Iris pigment epithelial cell (primary cell): ENCODE measurements at places on chromosomes 12 and 14.

GRCh38 chr12:29396774-29397173, 15.8 kb upstream of the ERGIC2 start:
- DNase-seq: peak; percentile 63

DNA sequence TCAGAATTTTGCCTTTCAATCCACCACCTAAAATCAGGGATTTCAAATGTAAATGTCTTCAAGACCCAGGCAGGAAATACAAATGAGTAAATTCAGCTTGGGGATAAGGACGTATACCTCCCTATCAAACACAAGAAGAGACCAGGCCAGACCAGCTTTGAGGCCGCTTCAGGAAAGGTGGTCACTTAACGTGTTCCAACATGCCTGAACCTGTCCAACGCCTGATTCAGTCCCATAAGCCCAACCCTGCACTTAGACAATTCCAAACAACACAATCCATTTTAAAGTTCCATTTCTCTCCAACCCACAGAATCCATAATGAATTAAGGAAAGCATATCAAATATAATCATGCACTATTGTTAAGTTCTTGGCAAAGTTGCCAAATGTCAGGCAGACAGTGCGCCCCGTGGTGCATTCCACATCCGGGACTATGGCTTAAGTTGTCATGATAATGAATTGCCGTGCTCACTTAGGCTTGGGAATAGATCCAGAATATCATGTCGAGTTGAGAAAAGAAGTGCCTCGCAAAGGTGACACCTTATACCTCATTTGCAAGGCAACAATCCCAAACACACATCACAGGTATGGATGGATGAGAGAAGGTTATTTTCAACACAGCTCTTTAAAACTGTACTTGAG, 35.5 kb downstream of the CCDC60 start:
- no peak for DNase-seq

DNA sequence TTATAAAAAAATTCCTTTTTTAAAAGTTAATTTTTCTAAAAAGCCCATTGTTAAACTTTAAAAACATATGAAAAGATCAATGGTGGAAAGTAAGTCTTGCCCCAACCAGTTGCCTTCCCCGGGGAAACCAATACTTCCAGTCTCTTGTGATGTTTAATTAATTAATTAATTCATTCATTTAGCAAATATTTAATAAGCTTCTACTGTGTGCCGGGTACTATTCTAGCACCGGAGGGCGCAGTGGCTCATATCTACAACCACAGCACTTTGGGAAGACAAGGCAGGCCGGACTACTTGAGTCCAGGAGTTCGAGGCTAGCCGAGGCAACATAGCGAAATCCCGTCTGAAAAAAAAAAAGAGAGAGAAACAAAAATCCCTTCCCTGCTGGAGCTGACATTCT, 87.4 kb downstream of the HECTD4 start:
- DNase-seq: peak; percentile 39

DNA sequence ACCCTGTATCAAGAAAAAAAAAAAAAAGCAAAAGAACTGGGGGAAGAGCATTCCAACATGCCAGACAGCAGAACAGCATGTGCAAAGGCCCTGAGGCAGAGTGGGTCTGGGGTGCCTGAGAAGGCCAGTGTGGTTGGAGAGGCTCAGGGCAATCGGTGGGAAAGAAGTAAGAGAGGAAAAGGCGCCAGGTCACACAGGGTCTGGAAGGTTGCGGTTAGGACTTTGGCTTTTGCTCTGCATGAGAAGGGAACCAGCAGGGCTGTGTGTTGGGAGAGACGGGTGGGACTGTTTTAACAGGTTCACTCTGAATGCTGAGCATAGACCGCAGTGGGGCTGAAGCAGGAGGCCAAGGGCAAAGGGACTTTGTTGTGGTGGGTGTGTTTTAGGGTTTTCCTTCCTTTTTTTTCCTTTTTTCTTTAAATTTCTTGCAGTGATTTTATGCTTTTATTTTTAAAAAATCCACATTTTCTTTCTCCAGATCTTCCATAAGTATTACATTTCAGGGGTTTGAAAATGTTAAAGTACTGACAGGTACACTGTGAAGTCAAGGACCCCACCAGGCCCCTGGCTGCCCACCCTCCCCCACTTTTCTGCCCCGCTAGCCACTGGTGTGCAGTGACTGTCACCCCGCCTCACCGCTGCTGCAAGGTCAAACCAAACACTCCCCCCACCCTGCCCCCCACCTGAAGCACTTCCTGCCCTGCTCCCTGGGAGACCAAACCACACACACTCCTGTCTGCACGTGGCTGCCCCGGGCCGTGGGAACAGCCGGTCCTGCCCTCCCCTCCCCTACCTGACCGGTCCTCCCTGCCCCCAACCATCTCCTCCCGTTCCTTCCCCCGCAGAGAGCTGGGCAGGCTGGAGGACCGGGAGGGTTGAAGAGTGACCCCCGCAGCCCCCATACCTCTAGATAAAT, 30.0 kb downstream of the DTX1 start:
- peak; percentile 7 for DNase-seq

DNA sequence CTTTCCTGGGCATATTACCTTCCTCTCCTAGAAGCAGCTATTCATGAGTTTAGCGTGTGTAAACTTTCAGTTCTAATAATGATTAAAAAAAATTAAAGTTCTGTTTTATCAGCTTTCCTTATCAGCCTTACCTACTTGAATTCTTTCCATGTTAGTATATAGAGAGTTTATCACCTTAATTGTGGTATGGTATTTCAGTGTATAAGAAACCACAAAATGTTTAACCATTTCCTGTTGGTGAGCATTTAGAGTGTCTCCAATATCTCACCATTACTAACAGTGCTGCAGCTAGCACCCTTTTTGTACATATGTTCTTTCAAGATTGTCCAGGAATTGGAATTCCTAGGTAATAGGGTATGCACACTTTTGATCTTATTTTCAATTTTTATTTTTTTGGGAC, 89.5 kb downstream of the FBXO33 start:
- DNase-seq: no peak

DNA sequence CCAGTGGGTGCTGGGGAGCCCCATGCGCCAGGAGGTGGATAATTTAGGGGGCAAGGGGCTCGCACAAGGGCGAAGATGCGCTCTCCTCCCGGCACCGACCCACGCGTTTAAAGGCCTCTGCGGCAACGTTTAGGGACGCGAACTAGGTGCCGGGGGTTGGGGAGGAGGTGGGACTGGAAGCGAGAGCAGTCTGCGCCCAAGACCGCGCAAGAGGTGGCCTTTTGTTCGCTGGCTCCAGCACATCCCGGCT, 1.3 kb downstream of the SLC38A1 start:
- no peak for DNase-seq

GRCh38 chr12:47838286-47838931, 18.7 kb upstream of the HDAC7 start:
- no peak for DNase-seq

DNA sequence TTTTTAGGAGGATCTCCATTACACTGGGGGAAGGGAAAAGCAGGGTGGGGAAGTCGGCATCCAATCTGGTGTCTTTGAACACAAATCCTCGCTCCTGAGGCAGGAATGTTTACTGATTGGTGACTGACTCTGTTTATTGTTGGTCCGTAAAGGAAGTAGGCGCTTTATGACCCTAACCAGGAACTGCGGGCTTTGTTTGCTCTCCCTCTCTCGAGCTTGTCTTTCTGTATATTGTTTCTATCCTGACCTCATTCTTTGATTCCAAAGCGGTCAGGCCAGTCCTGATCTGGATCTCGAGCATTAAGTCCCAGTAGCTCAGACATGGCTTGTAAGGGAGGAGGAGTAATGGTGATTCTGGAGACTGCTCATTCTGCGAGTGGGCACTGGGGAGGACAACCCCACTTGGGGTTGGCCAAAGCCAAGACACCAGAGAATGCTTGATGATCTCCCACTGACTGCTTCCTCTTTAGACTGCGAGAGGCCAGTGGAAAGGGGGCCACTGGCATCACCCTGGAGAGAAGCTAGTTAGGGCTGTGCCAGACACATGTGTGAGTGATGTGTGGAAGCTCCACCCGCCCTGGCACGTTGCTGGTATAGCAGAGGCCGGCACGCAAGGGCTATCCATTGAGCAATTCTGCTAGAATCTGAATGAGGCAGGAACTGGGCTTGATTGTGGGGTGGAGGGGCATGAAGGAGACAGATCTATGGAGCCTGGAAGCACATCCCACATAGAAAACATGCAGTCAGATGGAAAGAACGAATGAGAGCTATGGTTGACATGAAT, 194.6 kb downstream of the PAX9 start:
- no peak for DNase-seq

DNA sequence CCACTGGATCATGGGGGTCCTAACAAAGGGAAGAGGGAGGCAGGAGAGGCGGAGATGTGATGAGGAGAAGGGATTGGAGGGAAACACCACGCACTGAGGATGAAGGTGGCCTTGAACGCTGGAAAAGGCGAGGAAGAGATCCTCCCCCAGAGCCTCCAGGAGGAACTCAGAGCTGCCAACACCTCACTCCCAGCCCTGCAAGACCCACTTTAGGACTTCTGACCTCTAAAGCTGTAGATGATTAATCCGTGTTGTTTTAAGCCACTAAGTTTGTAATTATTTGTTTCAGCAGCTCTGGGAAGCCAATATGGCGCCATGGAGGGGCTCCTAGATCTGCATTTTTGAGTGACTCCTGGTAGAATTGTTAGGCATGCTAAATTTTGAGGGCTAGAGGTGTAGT, 74.6 kb upstream of the CEP83 start:
- DNase-seq: no peak

DNA sequence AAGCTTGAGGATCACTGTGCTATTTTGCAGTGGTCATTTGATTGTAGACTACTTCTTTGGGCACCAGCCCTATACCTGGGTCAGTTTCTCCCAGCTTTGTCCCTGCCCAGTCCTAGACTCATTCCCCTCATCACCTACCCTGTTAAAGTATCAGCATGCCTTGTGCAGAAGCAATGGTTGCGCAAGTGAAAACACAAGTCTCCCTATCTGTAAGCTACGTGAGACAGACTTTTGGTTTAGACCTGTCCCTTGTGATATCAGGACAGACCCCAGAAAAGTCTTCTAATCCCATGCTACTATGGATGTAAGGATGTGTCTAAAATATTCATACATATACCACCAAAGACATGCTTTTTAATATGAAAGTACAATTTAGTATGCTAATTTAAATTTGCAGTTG, 88.8 kb upstream of the ATP2B1 start:
- no peak for DNase-seq

DNA sequence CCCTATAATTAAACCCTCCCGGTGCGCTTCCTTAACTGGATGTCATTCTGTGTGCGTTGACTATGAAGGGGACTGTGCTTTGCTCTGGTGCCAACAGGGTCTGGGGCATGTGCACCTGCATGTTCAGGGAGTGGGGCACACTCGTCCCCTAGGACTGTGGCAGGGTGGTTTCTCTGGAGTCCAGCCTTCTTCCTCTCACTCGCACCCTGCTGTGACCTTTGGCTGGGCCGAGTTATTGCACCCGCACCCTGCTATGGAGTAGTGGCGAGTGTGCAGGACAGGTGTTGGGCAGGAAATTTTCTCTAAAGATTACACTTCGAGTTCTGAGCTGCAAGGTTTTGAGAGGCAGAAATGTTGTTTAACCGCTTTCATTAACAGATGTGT, 138.9 kb downstream of the PLXNC1 start:
- no peak for DNase-seq

- DNase-seq: no peak
Observed at GRCh38 chr14:100129161-100129589, 30.3 kb downstream of the DEGS2 start.

- no peak for DNase-seq
Observed at GRCh38 chr12:131032082-131032750, 78.5 kb downstream of the ADGRD1 start.

GRCh38 chr12:60172266-60173211, 576.7 kb downstream of the SLC16A7 start:
- peak; percentile 51 for DNase-seq

GRCh38 chr14:53331921-53332320, 178.8 kb upstream of the DDHD1 start:
- DNase-seq: no peak

DNA sequence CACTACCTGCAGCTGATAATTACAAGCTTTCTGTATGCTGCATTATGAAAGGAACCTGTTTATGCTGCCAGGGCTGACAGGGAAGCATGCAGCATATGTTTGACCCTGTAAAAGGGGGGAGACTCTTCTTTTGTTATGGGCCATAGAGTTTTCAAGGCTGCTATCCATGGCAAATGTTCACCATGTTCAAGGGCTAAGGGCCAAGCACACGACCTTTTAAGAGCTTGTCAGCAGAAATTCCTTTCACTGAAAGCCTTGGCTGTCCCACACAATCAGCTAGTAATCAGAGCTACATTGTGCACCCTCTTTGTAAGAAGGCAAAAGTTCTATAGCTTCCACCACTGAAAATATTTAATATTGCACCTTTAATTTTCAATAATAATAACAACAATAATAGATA, 74.2 kb upstream of the MBIP start:
- DNase-seq: no peak

- peak; percentile 95 for DNase-seq
Observed at GRCh38 chr12:118307069-118307954, 65.4 kb downstream of the TAOK3 start.

- no peak for DNase-seq
Observed at GRCh38 chr14:67547224-67547780, 14.2 kb downstream of the PLEKHH1 start.

- no peak for DNase-seq
Observed at GRCh38 chr14:58666737-58667136, 29.0 kb downstream of the DACT1 start.
